ENCODE measurements at places on chromosomes 2 and 18. TPM values are rescaled to one million over a fixed set of nuclear protein-coding genes. Genes with fewer than 3 reads are reported as not detected.

GRCh38 chr2:237739101-237739500, 59.5 kb upstream of the RBM44 start:
- DNase-seq = no peak

GRCh38 chr2:162025121-162025911, 48.7 kb downstream of the DPP4 start:
- DNase-seq = no peak

DNA sequence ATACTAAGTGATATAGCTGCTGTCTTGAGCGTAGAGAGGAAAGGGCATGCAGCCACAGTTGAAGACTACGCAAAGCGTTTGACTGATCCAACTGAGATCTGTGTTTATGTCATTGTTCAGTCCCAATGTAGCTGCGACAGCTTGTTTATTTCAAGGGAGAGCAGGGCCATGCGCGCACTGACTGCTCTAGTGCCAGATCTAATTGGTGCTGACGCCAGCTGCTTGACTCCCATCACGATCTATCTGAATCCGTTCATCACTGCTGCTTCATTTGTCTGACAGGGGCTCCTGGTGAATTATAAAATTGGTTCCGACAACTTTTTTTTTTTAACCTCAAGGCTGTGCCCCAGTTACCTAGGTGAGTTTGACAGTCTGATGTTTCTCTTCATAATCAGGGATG, 75.7 kb downstream of the CHST9 start:
- no peak for DNase-seq

GRCh38 chr2:239401881-239402233, 1.0 kb upstream of the HDAC4 start:
- DNase-seq = no peak

GRCh38 chr2:124708661-124709060, 683.6 kb downstream of the CNTNAP5 start:
- DNase-seq = no peak

DNA sequence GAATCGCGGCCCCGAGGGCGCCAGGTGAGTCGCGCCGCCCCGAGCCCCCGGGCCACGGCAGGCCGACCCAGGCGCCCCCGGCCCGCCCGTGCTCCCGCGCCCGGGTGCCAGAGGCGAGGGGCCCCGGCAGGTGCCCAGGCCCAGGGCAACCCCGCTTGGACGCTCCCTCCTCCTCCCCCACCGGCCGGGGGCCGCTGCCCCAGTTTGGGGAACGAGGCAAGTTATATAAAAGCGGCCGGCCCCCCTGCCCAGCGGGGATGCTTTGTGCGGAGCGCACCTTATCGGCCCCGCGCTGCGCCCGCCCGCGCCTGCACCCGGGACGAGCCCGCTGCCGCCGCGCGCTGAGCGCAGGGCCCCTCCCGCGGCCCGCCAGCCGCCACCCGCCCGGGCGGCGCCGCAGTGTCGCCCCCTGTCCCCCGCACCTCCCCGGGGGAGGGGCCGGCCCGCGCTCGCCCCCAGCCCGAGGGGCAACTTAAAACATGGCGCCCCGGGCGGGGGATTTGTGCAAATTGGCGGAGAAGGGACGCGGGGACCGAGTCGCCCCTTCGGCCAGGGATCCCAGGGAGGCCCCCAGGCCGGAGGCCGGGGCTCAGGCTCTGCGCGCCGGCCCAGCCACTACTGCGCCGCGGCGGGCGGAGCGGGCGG, 639 bp downstream of the EPB41L3 start:
- DNase-seq = peak; percentile 75

DNA sequence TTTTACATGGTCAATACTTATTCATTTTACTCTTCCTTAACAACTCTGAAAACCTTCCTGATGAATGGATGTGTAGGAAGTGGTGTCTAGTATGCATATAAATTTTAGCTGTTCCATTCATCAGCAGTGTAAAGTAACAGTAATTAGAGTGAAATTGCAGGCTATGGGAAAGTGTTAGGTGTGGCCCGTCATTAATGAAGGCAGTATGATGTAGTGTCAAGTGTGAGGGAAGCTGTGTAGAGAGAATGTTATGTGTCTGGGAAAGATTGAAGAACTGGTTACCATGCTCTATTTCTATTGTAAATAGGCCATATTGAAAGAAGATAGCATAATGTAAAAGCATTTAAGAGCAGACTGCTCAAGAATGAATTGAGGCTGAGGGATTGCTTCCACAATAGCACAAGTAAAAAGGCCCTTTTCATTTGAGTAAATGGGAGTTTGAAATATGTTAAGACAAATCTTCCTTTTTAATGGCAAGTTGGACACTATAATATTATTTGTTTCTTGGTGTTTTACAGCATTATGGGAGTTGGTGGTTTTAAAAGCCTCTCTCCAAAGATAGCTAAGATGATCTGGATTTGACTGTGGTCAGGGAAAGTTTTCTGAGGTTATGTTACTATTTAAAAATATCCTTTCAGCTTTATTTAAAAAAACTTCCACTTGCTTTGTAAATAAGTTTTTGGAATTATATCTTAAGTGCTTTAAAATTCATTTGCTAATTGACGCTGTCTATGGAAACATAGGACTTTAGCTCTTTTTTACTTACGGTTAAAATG, 401.0 kb upstream of the ZEB2 start:
- DNase-seq = no peak

DNA sequence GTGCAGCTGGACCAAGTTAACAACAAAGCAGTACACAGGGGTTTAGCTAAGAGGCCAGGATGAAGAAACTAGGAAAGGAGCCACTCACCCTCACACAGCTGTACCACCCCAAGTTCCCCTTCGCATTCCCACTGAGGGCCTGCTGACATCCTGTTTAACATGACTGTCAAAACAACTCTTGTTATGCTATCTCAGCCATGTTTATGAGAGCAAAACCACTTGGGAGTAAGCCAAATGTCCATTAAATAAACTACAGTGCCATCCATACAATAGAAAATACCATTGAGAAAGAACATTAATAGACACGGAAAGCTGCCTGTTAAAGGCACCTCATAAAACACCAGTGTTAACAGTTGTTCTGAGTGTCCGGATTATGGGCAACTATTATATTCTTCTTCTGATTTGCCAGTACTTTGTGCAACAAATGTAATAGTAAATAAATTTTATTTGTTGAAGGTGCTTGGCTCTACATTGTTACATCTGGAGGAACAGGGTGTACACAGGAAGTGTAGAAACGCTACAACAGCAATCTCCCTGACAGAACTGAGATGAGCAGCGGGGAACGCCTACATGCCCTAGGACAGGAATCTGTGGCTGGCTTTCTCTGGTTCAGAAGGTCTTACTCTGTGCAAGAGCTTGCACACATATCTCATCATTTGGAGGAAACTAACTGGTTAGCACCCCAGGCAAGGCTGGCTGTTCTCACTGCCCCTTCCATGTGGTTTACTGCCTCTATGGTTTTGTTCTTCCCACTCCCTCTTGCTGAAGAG, 85.6 kb downstream of the EHD3 start:
- DNase-seq = no peak

GRCh38 chr2:28095622-28096021, 205.1 kb downstream of the BABAM2 start:
- DNase-seq = no peak

The TEKT4 gene
- total RNA-seq = not detected

The SOCS6 gene
- 6.9 TPM for total RNA-seq

- no peak for DNase-seq
Measured at GRCh38 chr2:53787614-53788289, 908 bp downstream of the ERLEC1 start.

- no peak for DNase-seq
Measured at GRCh38 chr2:85106489-85107180, 26.6 kb upstream of the TCF7L1 start.

Data from spleen (tissue), 13 donors.